ENCODE measurements at places on chromosomes 13 and 19. TPM values are rescaled to one million over a fixed set of nuclear protein-coding genes. Genes with fewer than 3 reads are reported as not detected.

Gene OR7A10
- total RNA-seq: not detected

Gene KLK10
- total RNA-seq: not detected

Gene DNAJC3
- 64.1 TPM for total RNA-seq

Gene CLDN10
- not detected for total RNA-seq

Gene CFAP97D2
- not detected for total RNA-seq

Gene C13orf42
- not detected for total RNA-seq

Measured in fibroblast of the aortic adventitia (primary cell).